ENCODE measurements at places on chromosomes 12 and 14.

DNA sequence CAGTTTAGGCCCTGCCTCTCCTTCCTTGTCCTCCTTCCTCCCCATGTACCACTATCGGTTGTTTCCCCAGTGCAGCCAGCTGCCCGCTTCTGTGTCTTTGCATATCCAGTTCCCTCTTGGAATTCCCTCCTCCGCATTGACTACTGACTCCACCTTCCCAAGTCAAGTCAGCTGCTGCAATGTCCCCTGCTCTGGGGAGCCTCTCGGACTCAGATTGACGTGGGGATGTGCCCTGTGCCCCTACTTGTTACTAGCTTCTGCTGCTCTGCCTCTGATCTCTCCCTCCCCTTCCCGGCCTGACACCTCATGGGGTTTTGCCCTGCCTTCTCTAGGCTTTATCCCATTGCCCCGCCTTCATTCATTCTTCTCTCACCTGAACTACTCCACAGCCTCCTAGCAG is 2.1 kb upstream of the CD9 start:
- no peak for DNase-seq

DNA sequence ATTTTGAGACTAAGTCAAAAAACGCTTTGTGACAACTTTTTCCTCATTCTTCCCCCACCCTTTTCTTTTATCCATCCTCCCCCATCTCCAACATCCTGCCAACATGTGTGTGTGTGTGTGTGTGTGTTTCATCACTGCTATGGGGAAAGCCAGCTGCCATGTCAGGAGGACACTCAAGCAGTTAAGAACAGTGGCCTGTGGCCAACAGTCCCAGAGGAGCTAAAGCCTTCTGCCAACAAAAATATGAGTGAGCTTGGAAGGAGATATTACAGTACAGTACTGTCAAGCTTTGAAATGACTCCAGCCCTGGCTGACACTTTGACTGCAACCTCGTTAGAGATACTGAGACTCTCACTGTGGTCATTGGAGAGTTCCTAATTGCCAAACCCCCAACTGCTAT is 5.0 kb upstream of the CSRP2 start:
- no peak for DNase-seq

DNA sequence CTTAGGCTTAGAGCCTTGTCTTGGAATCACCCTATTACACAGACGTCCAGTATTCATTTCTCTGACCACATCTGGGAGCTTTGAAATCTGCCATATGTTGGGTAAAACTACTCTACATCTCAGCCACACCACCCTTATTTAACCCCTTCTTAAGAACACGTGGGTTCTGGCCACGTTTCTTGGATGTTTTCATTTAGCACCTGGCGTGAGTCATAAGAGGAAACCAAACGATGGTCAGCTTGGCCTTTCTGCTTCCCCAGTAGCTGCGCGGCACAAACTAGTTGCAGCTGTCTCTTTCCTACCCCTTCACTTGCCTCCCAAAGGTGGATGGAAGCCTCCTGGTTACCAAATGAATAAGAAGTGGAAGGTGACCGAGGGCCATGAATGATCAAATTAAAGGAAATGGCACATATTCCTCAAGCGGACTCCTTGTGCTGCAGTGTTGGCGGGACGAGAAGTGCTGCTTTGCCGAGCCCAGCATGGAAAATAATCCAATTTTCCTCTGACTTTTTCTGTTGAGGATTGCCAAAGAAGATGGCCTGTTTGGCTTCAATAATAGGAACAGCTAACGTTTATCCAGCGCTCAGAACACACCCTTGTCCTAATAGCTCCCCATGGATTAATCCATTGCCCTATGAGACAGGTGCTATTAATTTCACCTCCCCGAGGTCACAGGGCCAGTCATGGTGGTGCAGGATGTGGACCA is 154.1 kb downstream of the ZNF664 start:
- DNase-seq, result no peak

DNA sequence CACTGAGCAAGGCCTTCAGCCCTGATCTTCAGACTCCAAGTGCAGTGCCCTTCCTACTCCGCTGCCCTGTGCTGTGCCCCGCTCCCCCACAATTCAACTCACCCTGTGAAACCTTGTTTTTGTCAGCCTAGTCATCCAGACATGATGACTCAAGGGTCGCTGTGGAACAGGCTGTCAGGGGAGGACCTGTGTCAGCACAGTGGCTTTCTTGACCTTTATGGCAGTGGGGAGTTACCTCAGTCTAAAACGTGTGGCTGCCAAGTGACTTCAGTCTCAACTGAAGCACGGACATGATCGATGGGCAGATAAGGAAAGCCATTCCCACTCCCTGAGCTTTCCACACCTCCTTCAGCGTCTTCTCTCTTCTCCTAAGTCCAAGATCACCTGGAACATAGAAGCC is 16.3 kb upstream of the FLVCR2 start:
- no peak for DNase-seq

DNA sequence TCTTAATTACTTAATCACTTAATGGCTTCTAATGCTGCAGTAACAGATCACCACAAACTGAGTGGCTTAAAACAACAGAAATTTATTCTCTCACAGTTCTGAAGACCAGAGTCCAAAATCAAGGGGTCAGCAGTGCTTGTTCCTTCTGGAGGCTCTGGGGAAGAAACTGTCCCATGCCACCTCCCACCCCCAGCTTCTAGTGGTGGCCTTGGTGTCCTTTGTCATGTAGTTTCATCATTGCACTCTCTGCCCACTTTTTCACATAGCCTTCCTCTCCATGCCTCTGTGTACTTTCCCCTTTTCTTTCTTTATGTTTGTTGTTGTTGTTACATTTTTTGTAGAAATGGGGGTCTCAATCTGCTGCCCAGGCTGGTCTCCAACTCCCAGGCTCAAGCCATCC is 16.1 kb upstream of the UBC start:
- no peak for DNase-seq

- no peak for DNase-seq
These were observed 81.6 kb downstream of the ADGRD1 start for GRCh38 chr12:131035245-131035681.

GRCh38 chr14:104494483-104494882 is 85.1 kb upstream of the C14orf180 start:
- DNase-seq, result no peak

GRCh38 chr14:89444044-89444443 is 27.0 kb upstream of the FOXN3 start:
- DNase-seq, result no peak

- no peak for DNase-seq
These were observed 535.3 kb downstream of the GALC start for GRCh38 chr14:87457720-87458119.

- no peak for DNase-seq
These were observed 5.3 kb downstream of the B4GALNT1 start for GRCh38 chr12:57627501-57628279.

DNA sequence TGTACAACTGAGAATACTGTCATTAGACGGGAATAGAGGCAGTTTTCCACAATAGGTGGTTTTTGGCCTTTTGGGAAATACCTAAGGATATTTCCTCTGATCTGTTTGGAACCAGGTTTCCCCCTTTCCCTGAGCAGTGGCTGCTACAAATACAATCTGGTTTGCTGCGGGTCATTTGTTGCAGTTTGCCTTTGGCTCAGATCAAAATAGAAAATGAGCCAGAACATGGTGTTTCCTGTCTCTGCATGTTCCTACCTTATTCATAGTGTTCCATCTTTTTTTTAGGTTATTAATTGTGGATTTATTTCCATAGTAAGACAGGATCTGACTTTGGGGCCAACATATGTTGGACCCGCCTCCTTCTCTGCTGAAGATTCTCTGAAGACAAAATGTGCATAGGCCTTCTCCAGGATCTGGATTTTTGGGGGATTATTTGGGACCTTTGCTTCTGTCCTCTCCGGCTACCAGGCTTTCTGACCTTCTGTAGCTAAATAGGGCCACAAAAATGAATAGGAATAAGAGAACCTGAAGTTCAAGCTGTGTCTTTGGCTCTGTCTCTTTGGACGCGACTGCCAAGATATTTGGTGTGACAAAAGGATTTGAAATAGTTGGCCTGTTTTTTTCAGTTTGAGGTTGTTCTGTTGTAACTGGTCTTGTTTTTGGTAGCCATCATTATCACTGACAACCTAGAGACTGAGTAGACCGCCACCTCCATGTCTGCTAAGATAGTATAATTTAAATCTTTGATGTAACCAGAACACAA is 146.9 kb downstream of the PRKCH start:
- no peak for DNase-seq

All from left forelimb (tissue), 1 donor.